ENCODE measurements at places on chromosomes 12 and 14. TPM values are rescaled to one million over a fixed set of nuclear protein-coding genes. Genes with fewer than 3 reads are reported as not detected.

GLIPR1L1 gene
- total RNA-seq, result not detected

CLEC4D gene
- total RNA-seq, result not detected

SLC2A3 gene
- total RNA-seq, result 256 TPM

NOS1 gene
- not detected for total RNA-seq

All from regular cardiac myocyte (primary cell).